ENCODE measurements at places on chromosomes 3 and 15.

DNA sequence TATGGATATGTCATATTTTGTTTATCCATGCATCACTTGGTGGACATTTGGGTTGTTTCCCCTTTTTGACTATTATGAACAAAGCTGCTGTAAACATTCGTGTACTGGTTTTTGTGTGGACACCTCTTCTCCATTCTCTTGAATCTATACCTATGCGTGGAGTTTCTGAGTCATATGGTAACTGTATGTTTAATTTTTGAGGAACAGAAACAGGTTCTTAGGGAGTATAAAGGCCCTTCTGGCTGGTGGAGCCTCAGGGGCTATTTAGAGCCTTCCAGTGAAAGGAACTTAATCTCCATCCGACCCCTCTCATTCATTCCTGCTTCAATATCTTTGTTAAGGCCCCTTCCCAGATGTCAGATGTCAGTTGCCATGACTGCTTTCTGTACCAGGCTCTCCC is 14.1 kb upstream of the CTXND1 start:
- DNase-seq, result no peak

GRCh38 chr3:194561306-194561974 is 71.8 kb downstream of the TMEM44 start:
- no peak for DNase-seq

DNA sequence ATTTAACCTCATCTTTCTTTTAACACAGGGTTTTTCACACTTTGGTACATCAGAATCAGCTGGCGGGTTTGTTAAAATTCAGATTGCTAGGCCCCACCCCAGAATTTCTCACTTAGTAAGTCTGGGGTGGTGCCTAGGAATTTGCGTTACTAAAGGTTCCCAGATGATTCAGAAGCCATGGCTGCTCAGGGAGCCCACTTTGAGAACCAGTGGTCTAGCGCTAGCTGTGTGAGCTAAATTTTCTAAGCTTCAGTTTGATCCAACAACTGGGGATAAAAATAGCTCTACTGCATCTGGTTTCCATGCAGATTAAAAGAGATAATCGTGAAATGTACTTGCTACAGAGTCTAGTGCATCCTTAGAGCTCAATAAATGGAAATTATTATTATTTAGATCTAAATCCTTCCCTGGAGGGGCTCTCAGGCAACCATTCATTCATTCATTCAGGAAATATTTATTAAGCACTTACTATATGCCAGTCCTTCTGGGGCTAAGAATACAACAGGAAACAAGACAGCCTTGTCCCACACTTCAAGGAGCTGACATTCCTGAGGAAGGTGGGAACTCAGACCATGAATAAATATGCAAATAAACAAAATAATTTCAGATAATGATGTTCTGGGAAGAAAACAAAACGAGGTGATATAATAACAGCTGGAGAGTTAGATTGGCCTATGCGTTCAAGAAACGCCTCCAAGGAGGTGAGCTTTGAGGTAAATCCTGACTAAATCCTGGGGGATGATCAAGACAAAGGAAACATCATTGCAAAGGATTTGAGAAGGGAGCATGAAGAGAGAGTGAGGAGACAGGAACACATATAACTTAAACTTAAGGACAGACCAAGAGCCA is 3.9 kb upstream of the CIDEC start:
- DNase-seq, result no peak

GRCh38 chr3:38039101-38039898 is at the start of gene DLEC1:
Gene DLEC1 (plus strand): TSS chr3:38039208. CDS start chr3:38039226, 18 bp downstream.
- peak; percentile 71 for DNase-seq

Measured in stimulated activated CD4-positive, alpha-beta T cell treated with anti-CD3 and anti-CD28 coated beads, Interleukin-15, amount 100 ng/mL, for 48 hours (primary cell).